ENCODE measurements at places on chromosomes 4 and X.

- no peak for DNase-seq
Observed at GRCh38 chrX:110428144-110428543, 69.5 kb downstream of the RTL9 start.

- peak; percentile 48 for DNase-seq
Observed at GRCh38 chr4:150297861-150298474, 219.7 kb downstream of the DCLK2 start.

- no peak for DNase-seq
Observed at GRCh38 chrX:40007756-40008705, 89.7 kb downstream of the BCOR start.

DNA sequence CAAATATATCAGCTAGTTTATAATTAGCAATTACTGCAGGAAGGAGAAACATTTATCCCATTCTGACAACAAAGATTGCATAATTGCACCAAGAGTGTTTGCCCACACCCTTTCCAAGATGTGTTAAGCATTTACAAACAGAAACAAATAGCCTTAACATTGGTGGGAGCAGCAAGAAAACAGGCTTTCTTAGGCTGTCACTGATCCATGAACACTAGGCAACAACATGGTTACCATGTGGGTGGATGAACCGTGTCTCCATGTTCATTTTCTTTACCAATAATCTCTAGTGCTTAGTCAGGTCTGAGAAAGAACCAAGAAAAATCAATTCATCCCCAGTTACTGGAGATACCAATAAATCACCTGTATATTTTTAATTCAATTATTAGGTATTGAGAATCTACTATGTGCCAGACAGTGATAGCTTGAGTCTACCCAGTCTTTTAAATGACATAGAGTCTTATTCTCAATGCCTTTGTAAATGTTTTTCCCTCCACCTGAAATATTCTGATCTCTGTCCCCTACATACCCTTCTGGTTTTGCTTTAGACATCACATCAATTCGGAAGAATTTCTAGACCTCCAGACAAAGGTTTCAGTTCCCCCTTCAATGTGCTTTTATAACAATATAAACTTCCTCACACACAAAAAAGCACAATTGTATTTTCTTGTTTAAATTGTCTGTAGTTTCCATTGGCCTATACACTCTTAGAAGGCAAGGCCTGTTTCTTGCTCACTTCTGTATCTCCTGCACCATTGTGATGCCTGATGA is 286.6 kb downstream of the PPP1R2C start:
- no peak for DNase-seq

DNA sequence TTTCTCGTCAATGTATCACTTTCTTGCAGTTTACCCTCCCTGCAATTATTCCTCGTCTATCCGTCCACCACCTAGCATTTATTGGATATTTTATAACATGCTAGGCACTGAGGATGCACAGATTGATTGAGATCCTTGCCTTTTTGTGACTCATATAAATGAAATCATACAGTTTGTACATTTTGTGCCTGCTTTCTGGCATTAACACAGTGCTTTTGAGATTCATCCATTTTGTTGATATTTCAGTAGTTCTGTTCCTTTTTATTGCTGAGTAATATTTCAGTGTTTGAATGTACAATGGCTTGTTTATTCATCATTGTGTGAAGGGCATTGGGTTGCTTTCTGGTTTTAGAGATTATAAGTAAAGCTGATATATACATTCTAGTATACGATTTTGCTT is 841 bp downstream of the TBC1D19 start:
- DNase-seq = no peak

DNA sequence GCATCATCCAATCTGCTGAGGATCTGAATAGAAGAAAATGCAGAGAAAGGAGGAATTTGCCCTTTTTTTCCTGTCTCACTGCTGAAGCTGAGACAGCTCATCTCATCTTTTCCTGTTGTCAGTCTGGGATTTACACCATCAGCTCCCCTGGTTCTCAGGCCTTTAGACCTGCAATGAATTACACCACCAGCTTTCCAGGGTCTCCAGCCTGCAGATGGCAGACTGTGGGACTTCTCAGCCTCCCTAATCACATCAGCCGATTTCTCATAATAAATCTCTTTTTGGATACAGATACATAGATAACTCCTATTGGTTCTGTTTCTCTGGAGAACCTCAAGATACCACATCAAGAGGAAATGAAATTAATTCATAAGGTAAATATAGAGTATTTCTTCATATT is 134.6 kb upstream of the MAB21L2 start:
- no peak for DNase-seq

GRCh38 chrX:261919-262352 is 19.2 kb upstream of the PLCXD1 start:
- no peak for DNase-seq

GRCh38 chr4:70057651-70058050 is 7.4 kb downstream of the HTN1 start:
- DNase-seq = no peak

DNA sequence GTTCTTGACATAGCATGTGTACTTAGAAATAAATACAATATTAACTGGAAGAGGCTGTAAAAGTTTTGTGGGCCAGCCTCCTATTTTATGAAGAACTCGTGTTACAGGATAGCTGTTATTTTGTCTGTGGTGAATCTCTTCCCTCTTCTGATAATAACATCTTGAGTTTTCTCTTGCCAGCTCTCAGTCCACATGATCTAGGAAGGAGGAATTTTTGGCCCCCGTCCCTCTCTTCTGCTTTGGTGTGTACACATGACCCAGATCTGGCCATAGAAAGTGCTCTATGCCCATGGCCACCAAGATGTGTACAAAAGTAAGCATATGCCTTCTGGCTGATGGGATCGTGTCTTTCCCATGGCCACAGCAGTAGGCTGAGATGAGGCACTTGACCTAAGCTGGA is 108.0 kb upstream of the LEF1 start:
- DNase-seq = no peak

GRCh38 chrX:151722241-151722846 is 6.5 kb downstream of the FATE1 start:
- no peak for DNase-seq

DNA sequence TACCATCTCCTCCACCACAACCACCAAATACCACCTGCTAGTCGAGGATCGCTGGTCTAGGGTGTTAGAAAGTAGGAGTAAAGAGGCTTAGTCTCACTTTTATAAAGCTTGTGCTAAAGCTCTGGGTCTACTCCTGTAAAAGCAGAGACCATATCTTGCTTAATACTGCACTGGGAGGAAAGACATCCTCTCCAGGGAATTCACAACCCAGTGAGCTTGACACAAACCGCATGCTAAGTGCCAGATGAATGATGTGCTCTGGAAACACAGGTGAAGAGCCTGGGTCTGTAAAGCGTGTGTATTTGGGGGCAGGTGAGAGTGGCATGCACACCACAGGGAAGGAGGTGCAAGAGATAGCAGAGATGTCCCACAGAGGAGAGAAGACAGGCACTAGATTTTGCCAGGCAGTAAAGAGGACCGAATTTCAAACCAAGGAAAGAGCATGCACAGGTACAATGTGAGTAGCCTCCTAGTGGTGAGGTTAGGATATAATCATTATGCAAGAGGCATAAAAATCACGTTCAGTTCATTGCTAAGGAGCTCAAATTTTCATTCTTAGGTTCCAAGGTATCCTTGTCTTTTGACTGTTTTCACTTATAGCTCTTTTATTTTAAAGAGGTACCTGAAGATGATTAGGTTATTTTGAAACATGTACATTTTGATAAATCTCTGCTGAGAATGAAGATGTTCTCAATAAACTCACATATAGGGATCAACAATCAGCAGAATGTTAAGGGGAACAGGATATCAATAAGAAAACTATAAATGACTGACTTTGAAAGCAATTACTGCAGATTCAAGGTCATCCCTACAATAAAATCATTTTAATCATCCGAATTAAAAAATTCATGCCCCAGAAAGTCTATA is 20.7 kb downstream of the TAPT1 start:
- DNase-seq = no peak

- DNase-seq = no peak
Observed at GRCh38 chr4:2935762-2936743, 27.2 kb downstream of the NOP14 start.

DNA sequence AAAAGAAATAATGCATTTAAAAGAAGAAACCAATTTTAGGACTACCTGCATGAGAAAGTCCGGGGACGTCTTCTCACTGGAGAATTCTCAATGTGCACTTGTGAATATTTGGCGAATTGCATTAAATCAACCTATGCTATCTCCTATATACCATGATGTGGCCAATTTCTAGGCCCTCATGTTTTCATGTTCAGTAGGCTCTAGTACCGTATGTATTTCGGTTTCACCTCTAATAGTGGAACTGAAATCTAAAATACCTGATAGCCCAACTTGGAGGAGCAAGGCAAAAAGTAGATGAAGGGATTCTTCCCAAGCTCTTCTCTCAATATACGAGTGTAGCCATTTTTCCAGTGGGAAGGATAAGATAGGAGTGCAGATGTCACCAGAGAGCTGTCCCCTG is 11.4 kb upstream of the FGF2 start:
- no peak for DNase-seq

DNA sequence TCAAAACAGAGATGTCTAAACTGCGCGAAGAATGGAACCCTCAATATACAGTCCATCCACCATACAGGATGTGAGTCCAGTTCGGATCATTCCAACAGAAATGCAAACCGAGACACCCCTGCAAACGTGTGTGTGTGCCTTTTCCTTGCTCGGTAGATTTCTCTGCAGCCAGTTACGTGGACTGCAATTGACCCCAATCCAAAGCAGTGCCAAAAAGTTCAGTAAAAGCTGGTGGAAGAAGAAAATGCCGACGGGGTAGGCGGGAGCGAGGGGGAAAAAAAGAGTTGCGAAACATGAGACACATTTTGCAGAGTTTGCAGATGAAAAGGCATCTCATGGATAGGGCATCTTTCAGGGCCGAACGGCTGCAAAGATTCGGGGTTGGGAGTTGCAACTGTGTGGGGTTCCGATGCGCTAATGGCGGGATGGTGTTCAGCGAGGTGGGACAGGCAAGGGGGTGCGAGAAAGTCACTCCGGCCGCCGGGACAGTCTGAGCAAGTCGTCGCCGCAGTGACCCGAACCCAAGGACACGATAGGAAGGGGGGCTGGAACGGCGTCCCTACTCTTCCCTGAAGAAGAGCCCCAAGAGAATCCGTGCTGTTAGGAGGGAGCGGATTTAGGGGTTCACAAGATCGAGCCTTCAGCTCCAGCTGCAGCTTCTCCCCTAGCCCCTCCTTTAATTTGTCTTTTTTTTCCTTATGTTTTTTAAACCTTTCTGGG is 3.8 kb downstream of the PHOX2B start:
- no peak for DNase-seq

DNA sequence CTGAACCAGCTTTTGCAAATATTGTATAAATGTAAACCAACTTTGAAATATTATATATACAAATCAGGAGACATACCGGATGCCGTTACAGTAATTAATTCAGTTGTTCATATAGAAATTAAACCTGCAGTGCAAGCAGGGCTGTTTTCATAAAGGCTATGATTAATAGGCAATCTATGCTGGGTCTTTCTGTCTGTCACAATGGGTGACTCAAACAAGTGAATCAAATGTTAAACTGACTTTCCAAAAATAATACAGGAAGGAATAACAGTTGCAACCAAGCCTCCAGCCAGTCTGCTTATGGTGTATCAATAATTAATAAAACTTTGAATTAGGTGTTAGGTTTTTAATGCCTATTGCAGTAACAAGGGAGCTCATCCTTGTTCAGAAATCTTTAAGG is 43.9 kb downstream of the GABRB1 start:
- peak; percentile 29 for DNase-seq

GRCh38 chr4:114229706-114230105 is 250.3 kb upstream of the ARSJ start:
- DNase-seq = no peak

GRCh38 chr4:112585977-112586736 is 50.6 kb downstream of the ZGRF1 start:
- no peak for DNase-seq

- DNase-seq = no peak
Observed at GRCh38 chr4:70177090-70177489, 18.4 kb upstream of the ODAM start.

GRCh38 chrX:154401045-154401799 is 3.0 kb downstream of the RPL10 start:
- no peak for DNase-seq

DNA sequence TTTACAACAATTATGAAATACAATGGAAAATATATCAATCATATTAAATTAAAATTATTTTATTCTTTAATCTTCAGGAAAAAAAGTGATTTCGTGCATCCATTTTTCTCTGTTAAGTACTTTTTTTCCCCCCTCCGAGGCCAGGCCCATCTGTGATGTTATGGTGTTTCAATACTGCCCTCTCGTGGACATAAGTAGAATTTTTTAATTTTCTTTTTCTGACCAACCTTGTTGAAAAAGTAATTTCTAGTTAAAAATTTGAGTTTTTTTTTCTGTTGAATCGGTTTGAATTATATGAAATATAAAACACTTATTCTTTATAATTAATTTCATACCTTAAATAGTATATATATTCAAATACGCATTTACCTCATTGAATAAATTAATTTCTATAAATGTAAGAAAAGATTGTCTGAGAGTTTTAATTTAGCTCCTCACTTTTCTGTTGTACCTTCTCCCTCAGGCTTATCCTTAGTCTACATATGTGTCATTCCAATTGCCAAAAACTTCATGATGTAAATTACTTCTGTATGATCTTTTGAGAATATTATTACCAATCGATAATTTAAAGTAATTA is 175.8 kb upstream of the TECRL start:
- peak; percentile 0 for DNase-seq

- DNase-seq = no peak
Observed at GRCh38 chrX:137982472-137983172, 416.7 kb downstream of the ZIC3 start.

GRCh38 chrX:150655788-150656187 is 37.4 kb upstream of the MTMR1 start:
- no peak for DNase-seq

GRCh38 chrX:154029439-154029838 is 9.7 kb upstream of the IRAK1 start:
- no peak for DNase-seq

DNA sequence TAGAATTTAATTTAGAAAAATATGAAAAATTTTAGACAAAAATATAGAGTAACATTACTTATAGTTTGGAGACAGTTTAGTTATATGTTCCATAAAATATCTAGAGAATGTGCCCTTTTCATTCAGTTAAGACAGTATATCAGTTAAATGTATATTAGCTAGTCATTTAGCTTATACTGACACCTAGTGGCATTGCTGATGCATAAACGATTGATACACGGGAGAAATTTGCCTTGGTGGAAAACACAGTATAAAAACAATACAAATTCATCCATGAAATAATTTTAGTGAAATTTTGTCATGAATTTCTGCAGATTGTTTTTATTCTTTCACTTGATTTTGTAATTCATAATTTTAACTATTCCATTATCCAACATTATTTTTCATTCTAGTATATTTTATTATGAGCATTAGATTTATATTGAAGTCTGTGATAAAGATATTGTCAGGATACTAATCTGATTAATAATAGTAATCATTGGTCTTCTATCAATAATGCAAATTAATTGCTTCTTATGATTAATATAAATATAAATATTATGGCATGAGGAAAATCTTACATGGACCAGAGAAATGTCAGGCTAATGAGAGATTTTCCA is 219.0 kb downstream of the TLL1 start:
- peak; percentile 15 for DNase-seq

- DNase-seq = no peak
Observed at GRCh38 chrX:120402369-120402768, 40.5 kb downstream of the ATP1B4 start.

GRCh38 chr4:73450398-73451004 is 14.5 kb downstream of the AFP start:
- peak; percentile 80 for DNase-seq

- peak; percentile 20 for DNase-seq
Observed at GRCh38 chr4:80362578-80363181, 27.1 kb downstream of the CFAP299 start.
